Activated CD4-positive, alpha-beta T cell treated with anti-CD3 and anti-CD28 coated beads for 36 hours (primary cell): ENCODE measurements at places on chromosomes 2 and 18. TPM values are rescaled to one million over a fixed set of nuclear protein-coding genes. Genes with fewer than 3 reads are reported as not detected.

Gene NCKAP1
- total RNA-seq: 11.7 TPM

Gene PPP1R1C
- total RNA-seq: not detected

- DNase-seq: no peak
Measured at GRCh38 chr2:237866101-237866621, 6.7 kb downstream of the RAMP1 start.

DNA sequence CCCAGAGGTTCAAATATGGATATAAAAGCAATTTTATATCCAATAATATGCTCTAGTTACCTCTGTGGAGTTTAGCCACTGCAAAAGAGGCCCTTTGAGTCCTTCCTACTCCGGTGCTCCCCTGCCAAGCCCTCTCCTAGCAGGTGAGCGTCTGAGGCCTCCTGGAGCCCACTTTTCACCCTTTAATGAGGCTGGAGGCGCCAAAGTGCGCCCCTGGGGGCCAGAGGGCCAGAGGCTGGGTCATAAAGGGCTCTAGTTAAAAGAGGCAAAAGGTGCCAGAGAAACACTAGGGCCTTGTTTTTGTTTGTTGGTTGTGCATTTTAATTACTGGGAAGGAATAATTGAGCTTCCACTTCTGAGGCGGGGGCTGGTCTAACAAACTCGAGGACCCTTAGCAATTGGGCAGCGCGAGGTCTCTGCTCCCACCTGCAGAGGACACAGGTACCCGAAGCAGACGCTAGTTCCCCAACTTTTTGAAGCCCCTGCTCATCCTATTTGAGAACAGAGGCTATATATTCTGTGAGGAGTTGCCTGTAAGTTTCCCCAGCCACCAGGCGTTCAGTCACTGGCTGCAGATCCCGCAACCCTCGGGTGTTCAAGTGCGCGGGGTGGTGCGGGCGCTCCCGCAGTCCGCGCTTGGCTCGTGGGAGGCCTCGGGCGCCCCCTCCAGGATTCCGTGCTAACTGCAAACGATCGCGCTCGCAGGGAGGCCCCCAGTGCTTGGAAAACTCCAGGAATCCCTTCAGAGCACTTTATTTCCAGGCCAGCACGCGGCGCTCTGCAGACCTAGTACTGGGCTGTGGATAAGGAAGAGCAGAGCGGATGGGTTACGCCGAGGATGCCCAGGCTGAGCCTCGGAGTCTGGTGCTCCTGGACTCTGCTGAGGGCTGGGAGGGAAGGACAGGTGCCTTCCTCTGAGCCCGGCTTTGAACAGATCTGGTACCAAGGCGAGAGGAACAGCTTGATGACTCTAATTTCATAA lies 14.1 kb downstream of the MSGN1 start:
- peak; percentile 72 for DNase-seq

GRCh38 chr2:49041061-49041460 lies 113.3 kb downstream of the FSHR start:
- no peak for DNase-seq

- DNase-seq: no peak
Measured at GRCh38 chr2:19416784-19417684, 58.6 kb upstream of the OSR1 start.
